ENCODE measurements at places on chromosomes 13 and 19.

GRCh38 chr19:44857837-44858236, 11.7 kb downstream of the NECTIN2 start:
- no peak for DNase-seq

- no peak for DNase-seq
These were observed 373.9 kb upstream of the TSHZ3 start for GRCh38 chr19:31723101-31723500.

DNA sequence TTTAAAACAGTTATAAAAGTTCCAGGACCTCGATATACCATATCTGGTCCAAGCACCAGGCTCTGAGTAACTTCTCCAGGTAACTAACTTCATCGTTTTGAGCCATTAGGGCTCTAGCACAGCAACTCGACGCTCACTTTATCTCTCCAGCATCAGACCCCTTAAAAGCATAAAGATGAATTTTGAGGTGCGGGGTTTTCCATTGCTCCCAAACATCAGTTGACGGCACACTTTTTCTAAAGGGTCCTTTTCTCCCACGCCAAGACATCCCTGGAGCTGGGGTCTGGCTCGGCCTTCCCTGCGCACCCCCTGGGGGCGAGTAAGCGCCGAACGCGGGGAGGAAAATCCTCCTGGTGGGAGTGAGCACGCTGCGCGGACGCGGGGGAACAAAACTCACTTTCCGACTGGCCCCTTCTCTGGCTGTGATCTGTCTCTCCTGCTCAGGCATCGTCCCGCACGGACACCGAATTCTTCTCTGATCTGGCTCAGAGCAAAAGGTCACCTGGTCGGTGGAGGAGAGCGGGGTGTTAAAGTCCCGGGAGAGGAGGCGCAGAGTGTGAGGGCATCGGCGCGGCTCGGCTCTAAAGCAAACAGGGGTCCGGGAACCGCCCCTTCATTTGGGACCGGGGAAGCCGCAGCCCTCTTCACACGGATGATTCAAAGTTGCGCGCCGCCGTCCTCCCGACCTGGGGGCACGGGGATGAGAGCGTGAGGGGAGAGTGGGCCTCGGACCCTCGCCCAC, at the start of gene ATP7B:
TSS of gene ATP7B (minus strand) at position 561 of the 742 bp plus-strand sequence. CDS start at position 448, 113 bp downstream.
- peak; percentile 13 for DNase-seq

GRCh38 chr13:30396434-30397075, 25.7 kb upstream of the UBE2L5 start:
- DNase-seq, result no peak

DNA sequence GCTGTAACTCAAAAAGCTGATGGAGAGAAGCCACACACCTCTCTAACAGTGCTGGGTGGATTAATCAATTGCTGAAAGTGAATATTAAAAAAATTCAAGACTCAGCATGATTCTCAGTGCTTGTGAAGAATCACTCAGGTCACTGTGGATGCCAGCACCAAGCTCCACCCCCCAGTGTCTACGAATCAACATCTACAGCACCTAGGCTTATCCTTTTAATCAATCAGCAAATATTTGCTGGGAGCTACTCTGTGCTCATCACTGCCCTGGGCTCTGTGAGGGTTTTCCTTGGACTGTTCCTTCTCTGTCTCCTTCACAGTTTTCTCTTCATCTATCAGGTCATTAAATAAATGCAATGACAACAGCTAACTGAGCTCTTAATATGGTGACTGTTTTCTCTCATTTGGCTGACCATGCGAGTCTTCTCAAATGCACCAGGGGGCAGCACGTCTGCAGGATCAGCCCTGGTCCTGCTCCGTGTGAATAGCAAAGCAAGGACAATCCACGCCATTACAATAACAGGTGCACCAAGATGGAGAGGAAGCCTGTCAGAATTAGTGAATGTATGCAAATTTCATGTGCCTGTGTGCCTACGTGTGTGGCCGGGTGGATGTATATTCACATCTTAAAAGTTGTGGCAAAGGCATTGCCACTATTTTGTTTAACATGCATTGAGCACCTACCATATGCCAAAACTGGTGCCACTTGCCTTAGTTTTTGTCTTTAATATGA, 14.6 kb upstream of the C13orf42 start:
- peak; percentile 17 for DNase-seq

DNA sequence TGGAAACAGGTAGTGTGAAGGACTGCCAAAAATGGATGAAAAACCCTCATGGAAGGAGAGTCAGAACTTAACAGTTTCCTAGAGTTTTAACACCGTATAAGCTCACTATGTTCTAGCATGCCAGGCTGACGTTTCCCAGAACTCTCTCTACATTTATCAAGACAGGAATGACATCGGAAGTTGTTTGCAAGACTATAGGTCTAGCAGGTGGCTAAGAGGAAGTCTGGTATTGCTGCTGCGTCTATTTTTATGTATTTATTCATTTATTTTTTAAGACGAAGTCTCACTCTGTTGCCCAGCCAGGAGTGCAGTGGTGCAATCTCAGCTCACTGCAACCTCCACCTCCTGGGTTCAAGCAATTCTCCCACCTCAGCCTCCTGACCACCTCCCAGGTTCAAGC, 20.5 kb upstream of the ARL11 start:
- no peak for DNase-seq

- DNase-seq, result no peak
These were observed 73.0 kb downstream of the IPO5 start for GRCh38 chr13:98026457-98026857.

DNA sequence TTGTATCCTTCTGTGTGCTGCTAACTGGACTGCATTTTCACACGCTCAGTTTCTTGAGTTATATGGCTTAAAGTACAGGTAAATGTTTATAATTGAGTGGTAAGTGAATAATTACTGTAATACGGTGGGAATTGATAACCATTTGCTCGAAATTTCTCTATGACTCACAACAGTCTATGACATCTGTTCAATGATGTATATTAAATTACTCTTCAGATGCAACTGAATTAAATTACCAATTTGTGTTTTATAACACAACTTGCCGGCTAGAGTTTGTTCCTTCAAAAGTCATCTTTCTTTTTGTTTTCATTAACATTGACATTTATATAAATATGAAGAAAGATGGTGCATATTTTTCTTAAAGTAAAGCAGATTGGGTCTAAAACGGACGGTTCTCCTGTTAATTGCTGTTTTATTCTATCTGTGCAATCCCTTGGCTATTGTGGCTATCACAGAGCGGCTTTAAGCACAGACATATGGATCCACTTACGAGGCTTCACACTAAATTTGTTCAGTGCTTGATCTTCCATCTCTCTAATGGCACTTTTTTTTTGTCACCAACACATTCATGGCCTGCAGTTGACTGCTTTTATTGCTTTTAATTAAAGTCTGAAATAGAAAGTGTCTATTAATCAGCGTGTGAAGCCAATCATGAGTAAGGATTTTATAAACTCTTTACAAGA, 1291.6 kb upstream of the SLC10A2 start:
- no peak for DNase-seq

DNA sequence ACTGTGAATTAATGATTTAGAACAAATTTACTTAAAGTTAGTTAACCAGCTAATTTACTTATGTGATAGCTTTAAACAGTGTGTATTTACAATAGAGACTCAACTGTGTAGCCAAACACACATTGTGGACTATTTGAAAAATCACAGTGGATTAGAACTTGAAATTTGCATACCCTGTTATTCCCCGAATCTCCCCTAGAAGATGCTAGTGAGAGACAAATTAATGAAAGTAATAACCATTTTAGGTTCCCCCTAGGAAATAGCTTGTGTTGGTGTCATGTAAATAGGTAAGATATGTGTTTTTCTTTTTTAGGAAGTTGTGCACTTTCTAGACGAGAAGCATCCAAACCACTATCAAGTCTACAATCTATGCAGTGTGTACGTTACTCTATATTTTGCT, 98.5 kb downstream of the C1QTNF9 start:
- no peak for DNase-seq

DNA sequence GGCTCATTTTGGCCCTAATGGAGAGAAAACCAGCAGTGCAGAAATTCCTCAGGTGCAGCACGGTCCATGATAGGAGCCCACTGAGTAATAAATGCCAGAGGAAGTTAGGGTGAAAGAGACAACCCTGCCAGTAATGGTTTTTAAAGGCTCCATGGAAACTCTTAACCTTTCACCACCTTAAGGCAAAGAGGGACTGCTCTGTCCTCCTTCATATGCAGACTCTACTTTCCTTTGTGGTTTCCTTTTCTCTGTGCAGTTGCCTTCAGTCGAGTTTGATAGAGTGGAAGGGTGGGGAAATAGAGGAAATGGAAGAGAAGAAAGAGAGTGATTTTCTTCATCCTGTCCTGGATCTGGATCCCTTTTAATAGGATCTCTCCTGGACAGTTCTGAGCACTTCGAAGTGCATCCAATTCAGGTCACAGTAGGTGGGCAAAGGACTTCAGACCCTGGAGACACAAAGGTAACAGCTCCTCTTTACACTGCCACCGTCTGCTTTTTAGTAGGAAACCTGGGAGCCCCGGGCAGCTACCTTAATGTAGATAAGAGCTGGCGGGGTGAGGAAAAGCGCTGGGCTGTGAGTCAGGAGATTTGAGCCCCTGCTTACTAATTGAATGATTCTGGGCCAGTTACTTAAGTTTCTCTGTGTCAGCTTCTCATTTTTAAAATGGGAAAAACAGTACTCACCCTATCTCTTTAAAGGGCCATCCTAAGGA, 294.8 kb downstream of the KCNRG start:
- DNase-seq, result no peak

- DNase-seq, result no peak
These were observed 9.0 kb downstream of the NACC1 start for GRCh38 chr19:13127051-13127450.

- no peak for DNase-seq
These were observed 75.3 kb downstream of the ZNF536 start for GRCh38 chr19:30447553-30447870.

DNA sequence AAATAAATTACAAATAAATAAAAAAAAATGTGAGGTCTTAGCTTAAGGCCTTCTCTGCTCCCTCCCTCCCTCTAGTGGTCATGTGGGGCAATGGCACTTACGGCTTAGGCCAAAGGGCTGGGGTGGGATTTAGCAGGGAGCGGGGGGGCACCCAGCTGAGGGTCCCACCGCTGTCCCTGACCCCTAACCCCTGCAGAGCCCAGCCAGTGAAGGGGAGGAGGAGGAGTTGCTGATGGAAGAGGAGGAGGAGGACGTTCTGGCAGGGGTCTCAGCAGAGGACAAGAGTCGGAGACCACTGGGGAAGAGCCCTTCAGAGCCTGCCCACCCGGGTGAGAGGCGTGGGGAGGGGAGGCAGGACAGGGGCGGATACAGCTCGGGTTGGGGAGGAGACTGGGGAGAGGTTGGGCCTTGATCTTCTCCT, 9.3 kb downstream of the MPND start:
- no peak for DNase-seq

DNA sequence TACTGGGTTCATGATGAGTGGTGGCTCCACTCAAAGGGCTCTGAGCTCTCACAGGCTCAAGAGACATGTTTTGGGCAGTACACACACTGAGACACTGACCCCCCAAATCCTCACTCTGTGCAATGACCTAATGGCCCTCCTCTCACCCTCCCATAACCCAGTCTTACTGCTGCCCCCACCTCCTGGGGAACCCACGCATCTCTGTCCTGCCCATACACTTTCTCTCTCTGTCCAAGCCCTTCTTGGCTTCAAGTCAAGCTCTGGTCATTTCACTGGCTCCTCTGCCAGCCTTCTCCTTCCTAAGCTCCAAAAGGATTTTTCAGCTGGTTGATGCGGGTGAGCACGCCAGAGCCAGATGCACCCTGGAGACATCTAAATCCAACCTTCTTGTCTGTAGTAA, 187.9 kb upstream of the TSHZ3 start:
- DNase-seq, result no peak

- DNase-seq, result no peak
These were observed 154.9 kb downstream of the PCDH9 start for GRCh38 chr13:67075239-67075638.

DNA sequence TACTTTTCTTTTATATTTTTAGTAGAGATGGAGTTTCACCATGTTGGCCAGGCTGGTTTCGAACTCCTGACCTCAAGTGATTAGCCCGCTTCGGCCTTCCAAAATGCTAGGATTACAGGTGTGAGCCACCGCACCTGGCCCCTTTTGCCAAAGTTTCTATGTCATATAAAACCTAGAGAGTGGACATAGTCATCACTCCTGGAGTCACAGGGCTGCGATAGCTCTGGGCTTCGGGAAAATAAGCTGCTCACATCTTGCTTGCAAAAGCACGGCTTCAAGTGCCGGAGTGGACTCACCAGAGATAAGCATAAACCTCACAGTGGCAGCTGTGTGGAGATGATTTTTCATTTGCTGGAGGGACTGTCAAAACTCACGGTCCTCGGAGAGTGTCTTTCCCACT, 171.2 kb downstream of the TEX29 start:
- DNase-seq, result no peak

DNA sequence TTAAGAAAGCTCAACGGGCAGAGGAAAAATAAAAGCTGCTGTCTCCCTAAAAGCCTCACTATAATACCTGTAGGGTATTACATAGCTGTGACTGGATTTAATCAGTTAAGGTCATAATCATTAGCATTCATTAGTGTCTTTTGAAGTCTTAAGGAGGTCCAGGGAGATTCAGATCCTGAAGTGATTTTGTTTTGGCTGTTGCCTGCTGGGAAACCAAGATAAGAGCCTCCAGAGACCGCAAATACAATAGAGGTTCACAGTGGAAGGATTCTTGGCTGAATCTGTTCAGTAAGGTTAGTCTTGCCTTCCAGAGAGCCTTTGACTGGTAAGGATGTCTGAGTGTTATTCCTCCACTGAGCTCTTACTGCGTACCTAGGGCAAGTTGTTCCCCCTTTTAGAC, 54.0 kb upstream of the TNFRSF19 start:
- no peak for DNase-seq

All from H54 (cell line).